ENCODE measurements at places on chromosomes 3 and 15.

DNA sequence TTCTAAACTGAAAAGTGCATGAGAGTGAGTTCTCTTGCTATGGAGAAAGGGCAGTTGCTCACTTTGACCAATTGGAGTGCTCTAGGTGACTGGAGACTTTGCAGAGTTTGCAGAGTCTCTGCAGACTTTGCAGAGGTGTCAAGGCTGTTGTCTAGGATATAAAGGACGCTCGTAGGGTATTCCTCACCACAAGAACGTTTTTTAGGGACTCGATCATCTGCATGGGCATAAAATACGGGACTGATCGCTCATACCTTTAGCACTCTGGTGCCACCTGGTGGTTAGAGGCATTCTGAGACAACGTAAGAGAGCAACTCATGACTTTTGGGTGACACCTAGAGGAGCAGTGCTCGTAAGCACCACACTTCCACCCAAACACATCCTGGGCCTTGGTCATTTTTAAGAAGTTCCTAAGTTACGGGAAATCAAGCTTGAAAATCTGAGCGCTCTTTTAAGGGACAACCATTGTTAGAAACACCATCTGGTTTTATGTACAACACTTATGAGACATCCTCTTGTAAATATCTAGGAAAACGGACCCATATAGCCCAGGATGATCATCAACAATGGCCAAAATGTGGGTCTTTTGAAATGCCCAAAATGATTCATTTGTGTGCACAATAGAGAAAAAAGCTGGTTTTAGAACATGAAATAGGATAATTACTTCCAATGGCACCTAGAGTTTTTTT, 51.6 kb upstream of the XCR1 start:
- DNase-seq = peak; percentile 93

- DNase-seq = peak; percentile 89
Measured at GRCh38 chr3:156681002-156681401, 6.6 kb downstream of the TIPARP start.

DNA sequence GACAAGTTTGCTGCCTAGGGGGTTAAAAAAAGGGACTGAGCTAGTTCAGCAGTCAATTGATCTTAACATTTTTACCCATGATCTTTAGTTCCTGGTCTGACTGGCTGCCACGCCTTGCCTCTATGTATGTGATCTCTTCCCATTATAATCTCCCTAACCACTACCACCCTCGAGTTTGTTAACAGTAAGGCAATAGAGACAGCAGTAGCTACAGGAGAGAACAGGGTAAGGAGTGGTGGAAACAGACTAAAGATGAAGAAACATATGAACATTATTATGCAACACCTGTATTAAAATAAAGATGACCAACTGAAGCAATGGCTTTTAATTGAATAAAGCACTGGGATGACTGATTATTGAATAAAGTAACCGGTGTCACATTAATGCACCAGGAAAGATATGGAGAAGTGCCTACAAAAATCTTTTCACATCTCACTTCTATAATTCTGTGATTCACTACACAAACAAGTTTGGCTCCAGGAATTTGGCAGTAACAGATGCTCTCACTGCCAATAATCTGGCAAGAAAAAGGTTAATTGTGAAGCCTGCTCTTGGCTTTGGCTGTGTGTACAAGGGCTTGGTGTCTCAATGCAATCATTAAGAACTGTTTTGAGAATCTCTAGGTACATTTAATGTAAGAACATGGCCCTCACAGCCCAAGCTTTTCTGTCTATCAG, 95.7 kb downstream of the HHLA2 start:
- peak; percentile 70 for DNase-seq

DNA sequence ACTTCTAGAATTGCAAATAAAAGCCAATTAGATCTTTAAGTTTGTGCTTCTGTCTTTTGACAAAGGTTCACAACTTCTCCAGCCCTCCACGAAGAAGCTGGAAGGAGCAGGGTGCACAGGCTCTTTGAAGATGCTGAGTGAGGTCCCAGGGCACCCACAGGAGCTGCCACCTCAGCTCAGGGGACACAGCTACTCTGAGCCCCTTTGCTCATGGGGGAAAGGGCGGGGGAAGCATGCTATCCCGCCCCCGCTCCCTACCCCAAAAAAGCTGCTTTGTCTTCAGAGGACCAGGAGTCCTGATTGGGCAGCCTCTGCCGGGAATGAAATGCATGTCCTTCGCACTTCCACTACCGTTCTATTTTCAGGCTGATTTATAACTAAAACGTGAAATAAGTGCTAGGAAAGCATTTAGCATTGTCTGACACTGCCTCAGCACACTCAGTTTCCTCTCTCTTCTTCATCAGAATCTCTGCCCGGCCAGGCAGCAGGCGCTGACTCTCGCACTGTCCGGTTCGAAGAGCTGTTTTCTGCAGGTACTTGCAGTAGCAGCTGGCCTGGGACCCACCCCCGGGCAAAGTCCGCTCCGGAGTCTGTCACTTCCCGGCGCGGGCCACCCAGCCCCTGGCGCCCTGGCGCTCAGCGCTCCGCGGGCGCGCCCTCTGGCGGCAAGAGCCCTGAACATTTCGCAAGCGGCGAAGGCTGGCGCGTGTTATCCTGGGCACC, 45.5 kb upstream of the KLHL25 start:
- peak; percentile 58 for DNase-seq

GRCh38 chr3:169008776-169009358, 654.6 kb downstream of the MECOM start:
- no peak for DNase-seq

GRCh38 chr3:112128843-112129727, 4.0 kb downstream of the GCSAM start:
- no peak for DNase-seq

Data from astrocyte of the spinal cord (primary cell).